NCI-H510A (cell line): ENCODE measurements at places on chromosomes 1 and 21.

DNA sequence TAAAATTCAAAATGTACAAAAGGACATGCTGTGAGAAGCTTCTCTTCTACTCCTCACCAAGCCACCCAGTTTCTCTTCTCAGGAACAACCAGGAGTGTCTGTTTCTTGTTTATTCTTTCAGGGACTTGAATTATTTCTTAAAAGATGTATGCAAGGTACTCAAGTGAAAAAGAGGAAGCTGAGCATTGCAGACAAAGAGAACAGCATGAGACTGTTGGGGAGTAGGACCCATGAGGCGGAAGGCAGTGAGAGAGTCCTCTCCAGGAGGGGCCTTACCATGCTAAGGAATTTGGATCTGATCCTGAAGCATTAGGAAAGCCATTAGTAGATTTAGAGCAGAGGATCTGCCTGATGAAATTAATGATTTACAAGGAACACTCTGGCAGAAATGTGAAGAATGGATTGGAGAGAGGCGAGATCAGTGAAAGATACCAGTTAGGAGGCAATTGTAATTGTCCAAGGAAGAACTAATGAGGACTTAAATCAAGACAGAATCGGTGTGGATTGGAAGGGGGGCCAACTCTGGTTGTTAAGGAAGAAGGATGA is 14.7 kb upstream of the SSX2IP start:
- no peak for DNase-seq

- no peak for DNase-seq
These were observed 83.1 kb upstream of the LYPLAL1 start for GRCh38 chr1:219090607-219091006.

GRCh38 chr1:233620065-233620464 is 6.2 kb downstream of the KCNK1 start:
- DNase-seq: no peak

DNA sequence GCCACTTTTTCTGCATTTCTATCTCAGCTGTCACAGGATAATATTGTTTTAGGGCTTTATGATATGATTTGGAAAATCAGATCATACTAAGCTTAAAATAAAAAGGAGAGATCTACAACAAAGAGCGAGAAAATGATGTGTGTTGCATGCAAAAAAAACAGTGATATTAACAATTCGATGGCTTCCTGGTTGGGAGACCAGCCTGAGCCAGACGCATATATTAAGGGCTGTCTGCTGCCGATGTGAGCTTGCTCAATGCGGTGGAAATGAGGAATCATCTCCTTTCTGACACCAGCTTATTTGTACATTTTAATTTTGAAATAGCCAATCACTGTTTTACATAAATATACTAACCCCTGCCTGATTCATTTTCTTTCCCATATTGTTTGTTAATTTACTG is 862.6 kb downstream of the USP25 start:
- no peak for DNase-seq

- no peak for DNase-seq
These were observed 20.6 kb downstream of the CEP104 start for GRCh38 chr1:3836421-3836820.

- DNase-seq: no peak
These were observed 58.3 kb upstream of the KIF26B start for GRCh38 chr1:245096311-245097066.
